ENCODE measurements at places on chromosomes 4 and X. TPM values are rescaled to one million over a fixed set of nuclear protein-coding genes. Genes with fewer than 3 reads are reported as not detected.

The NAP1L3 gene
- 0.57 TPM for total RNA-seq

The RBM47 gene
- 309 TPM for total RNA-seq

The RTL5 gene
- total RNA-seq = 0.18 TPM

The NUDT10 gene
- total RNA-seq = 0.88 TPM

The PSAPL1 gene
- not detected for total RNA-seq

The TLR3 gene
- total RNA-seq = 11.7 TPM

The UGT2B7 gene
- 42.2 TPM for total RNA-seq

The KIAA1210 gene
- total RNA-seq = not detected

The ARR3 gene
- total RNA-seq = 3.2 TPM

The FGA gene
- total RNA-seq = not detected

The STK32B gene
- 3.3 TPM for total RNA-seq

The ZNF182 gene
- 2.5 TPM for total RNA-seq

DNA sequence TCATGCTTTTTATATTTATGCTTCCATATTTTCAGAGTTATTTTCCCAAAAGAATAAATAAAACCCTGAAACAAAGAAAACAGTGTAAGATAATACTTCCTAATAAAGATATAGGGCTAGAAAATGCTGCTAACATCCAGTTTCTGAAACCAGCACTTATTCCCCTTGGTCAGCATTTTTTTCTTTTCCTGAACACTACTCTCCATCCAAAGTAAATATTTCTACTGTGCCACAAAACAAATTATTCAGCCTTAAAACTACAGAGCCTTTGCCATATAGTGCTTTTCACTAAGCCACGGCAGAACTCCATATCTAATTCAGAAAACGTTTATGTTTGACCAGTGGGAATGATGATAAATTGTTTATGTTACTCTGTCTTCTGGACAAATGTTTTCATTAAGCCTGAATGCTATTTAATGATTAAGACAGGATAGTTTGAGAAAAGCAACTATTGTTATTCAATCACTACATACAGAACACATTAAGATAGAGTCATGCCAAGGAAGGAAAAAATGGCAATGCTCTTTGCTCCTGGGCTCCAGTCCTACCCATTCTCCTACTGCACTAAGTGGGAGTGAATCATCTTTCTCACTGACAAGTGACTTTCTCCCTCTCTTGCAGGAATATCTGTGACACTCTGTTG lies 723.9 kb downstream of the FAT4 start:
- DNase-seq = no peak

DNA sequence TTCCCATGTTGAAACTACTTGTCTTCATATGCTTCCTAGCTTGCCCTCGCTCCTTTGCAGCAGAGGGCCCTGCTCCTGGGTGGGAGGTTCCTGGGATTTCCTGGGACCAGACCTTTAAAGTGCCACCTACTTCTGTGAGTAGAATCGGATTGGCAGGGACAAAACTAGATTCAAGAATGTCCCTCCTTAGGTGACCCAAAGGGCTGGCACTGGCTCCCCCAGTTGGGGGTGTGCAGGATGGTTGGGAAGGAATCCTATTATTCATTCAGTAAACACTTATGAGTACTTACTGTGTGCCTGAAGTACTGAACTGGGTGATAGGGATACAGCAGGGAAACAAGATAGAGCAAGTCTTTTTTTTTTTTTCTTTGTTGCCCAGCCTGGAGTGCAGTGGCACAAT lies 2.6 kb upstream of the KANTR start:
- DNase-seq = no peak

DNA sequence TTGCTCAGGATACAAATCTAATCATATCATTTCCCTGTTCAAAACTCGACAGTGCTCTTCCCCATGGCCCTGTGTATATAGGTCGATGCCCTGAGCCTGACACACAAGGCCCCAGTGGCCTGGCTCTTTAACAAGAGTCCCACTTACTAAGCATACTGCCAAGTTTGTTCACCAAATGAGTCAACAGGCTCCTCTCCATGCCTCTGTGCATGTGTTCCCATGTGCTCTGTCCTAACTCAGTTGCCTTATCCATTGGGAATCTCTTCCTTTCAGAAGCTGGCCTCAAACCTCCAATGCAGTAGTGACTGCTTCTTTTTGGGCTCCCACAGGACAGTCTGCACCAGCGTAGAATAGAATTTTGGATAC lies 18.9 kb upstream of the CXCR3 start:
- DNase-seq = no peak

GRCh38 chrX:40298572-40299479 lies 201.1 kb upstream of the BCOR start:
- no peak for DNase-seq

GRCh38 chrX:111040377-111041017 lies 55.5 kb upstream of the PAK3 start:
- no peak for DNase-seq

- DNase-seq = no peak
These were observed 5.2 kb upstream of the PGRMC1 start for GRCh38 chrX:119230850-119231249.

DNA sequence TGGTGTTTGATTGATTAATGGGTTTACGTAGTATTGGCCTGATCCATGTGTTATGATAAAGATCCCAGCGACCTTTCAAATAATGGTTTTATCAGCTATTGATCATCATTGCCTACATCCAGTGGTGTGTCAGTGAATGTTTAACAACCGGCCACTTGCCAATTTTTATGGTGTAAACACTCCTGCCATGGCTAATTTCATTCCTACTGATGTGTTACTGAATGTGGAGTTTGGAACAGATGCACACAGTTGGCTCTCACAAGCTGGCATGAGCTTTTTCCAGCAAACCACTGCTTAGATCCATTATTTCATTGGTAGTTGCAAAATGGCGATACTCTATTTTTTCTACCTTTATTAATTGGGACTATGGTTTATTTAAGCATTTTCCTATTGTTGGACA lies 139.9 kb downstream of the REPS2 start:
- DNase-seq = no peak

GRCh38 chrX:3407781-3408180 lies 61.3 kb upstream of the MXRA5 start:
- DNase-seq = no peak

DNA sequence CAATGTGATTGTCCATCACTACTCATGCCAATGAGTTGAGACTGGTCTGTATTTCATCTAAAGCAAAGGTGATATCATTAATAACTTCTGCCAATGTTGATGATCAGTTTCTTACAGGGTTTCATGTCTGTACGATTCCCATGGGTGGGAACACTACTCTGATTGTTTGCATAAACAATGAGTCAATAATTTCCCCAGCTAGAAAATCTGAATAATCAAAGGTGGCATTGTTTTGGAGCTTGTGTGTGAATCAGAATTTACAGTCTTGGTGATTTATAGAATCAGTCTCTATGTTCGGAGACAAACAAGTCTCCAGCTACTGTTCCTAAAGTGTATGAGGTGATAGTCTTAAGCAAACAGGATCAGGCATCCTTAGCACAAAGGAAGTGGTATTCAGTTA lies 35.5 kb upstream of the PARM1 start:
- DNase-seq = no peak

- DNase-seq = no peak
These were observed 94.1 kb upstream of the HPRT1 start for GRCh38 chrX:134365904-134366303.

- DNase-seq = peak; percentile 50
These were observed 82.2 kb downstream of the MAML3 start for GRCh38 chr4:140071806-140072205.
